Mesenteric fat pad (tissue), 1 donor: ENCODE measurements at places on chromosomes 6 and 20.
A peak's percentile ranks its signal among the peaks of the same experiment; 100 is the strongest.

DNA sequence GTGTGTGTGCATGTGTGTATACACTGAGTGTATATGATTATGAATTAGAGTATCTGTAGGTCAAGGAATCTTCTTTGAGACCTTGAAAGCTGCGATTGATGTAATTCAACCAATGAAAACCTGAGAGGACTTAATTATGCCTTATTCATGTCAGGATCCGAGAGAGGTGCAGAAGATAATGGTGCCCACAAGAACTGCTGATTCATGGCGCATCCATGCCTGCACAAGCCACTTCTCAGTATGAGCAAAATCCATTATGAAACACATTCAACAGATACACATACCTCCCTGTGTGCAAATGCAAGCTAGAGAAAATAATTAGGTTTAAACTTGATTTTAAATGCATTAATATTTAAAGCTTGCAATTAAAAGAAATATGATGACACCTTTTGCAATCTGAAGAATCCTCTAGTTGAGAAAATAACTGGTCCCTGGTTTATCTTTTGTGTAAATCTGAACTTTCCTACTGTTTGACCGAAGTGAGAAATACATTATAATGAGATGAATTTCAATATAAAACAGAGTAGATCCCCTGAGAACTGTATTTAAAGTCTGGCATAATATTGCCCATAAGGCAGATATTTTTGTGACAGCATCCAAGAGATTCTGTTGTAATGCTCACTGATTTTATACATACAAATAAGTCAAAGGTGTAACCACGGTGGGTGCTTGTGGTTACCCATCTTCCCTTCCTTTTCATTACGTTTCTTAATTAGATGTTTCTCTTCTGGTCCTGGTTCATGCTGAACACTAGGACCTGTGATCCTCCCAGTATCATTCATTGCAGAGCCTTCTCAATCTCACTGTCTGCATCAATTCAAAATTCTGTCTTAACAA, 45.6 kb downstream of the LY86 start:
- DNase-seq, result peak; percentile 4

DNA sequence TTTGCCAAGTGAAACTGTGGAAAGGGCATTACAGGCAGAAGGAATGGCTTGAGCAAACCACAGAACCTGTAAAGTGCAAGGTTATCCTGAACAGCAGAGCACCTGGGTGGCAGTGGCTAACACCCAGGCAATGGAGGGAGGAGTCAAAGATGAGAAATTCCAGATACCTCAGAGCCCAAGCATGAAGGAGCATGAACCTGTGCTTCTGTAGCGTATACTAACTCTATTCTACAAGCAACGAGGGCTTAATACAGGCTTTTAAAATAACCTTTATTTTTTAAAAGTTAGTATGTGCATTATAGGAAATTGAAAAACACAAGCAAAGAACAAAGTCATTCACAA, 77.0 kb downstream of the CNBD2 start:
- no peak for DNase-seq

DNA sequence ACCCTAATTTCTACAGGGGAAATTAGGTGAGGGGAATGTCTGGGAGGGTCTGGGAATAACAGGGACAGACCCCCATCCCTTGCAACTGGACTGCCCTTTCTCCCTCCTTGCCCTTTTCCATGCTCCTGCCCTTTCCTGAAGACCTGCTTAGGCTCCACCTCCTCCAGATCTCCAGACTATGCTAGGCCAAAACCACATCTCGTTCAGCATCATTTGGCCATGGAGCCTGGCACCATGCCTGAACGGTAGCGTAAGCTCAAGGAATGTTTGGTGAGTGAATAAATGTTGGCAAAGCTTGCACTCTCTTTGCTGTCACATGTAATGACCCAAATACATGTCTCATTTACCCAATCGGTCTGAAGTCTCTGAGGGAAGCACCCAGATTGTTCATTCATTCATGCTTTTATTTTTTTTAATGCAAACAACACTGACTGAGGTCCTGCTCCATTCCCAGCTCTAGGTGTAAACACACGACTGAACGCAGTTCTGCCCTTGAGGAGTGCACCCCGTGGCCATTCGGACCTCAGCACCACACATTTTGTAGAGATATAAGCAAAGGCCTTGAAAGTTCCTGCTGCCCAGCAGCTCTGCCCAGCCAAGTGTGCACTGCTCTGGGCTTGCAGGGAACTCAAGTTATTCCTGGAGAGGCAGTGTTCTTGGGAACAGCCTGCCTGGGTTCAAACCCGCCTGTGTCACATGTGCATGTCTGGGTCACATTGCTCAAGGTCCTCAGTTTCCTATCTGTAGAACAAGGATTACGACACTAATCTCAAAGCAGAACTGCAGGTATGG, 1.1 kb upstream of the GRM4 start:
- no peak for DNase-seq

DNA sequence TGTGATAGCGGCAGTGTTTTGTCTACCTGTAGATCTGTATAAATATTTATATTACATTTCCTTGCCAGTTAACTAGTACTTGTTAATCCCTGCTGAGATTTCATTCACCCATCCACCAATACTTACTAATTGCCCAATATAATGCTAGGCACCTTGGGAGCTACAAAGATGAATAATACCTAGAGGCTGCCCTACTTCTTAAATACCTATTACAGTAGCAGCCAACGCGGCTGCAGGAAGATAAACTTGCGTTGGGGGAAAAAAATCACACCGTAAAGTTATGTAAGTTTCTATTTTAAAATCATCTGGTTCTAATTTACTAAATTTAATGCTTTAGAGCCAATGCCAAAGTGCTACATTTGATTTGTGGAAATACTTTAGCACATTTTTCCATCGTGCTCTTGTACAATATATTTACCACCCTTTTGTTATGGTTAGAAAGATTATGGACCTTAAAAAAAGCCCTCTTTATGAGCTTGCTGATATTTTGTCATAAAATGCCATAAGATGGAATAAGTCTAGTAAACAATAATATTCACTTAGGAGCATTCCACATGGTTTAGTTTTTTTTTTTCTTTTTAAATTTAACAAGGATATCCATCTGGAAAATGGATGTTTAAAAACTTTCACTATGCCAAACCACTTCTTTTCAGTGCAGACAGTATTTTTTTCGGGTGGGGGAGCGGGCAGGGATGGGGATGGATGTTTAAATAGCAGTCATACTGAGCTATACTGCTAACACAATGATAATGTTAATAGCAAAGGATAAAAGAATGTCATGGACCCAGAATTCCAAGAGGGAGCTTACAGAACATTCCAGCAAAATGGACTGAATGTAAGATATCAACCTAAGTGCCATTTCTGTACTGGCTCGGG, 13.2 kb upstream of the NEDD9 start:
- DNase-seq, result no peak

DNA sequence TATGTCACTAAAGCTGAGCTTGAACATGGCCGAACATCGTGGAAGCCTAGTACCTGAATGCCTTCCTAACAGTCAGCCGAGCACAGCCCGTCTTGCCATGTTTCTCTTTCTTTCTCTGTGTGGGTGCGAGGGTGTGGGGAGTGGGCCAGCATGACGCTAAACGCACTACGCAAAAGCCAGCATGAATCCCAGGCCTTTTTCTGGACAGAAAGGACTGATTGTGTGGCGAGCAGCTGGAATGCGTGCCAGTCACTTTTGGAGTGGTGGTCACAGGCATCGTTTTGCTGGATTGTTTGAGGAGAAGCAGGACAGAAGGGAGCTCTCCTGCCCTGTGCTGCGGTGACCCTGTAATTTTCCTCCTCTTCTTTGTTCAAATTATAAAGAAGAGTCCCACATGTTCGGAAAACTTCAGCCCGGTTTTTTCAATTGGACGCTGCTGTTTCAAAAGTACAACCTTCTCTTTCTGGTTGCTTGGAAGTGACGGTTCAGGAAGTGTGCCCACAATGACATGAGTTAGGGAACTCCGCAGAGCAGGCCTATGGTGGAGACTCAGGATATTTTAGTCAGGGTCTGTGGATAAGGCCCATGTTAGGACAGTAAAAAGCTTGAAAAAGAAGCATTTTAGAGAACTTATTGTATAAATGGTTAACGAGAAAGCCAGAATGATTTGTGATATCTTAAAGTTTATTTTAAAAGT, 54.3 kb downstream of the PDE7B start:
- DNase-seq, result no peak

- no peak for DNase-seq
Measured at GRCh38 chr6:144606083-144606482, 320.9 kb downstream of the UTRN start.

- DNase-seq, result no peak
Measured at GRCh38 chr6:79571030-79571367, 33.8 kb upstream of the LCA5 start.

DNA sequence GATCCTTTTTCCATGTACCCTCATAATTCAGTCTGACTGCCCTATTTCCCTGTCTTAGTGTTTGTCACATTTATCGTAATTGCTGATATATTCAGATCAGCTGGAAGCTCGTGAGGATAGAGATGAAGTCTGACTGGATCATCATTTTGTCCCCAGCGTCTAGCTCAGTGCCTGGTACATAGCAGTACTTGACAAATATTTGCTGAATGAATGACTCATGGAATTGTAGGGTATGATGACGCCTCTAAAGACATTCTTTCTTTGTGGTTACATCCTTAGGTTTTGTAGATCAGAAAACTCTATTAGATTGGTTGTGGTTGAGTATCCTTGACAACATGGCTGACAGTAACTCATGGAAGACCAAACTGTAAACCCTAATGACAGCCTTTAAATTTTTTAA, 68.9 kb downstream of the MTHFD1L start:
- DNase-seq, result no peak

DNA sequence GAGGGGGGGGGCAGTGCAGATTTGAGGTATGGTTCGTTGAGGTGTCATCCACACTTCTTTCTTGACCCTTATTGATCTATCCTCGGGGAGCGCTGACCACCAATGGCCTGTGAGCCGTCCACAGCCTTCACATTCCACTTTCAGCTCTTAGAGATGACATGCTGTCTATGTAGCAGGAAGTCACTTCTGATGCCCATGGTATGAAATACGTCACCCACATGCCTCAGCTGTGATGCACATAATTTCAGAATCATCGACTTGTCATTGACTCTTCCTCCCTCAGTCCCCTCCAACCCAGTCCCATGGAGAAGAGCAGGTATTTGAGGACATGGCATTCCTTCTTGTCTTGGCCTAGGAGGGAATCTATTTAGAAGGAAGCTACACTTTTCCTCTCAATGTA, 4.7 kb upstream of the ADGRF5 start:
- no peak for DNase-seq
